Posterior vena cava (tissue), 2 donors: ENCODE measurements at places on chromosomes 2 and 18. TPM values are rescaled to one million over a fixed set of nuclear protein-coding genes. Genes with fewer than 3 reads are reported as not detected.

DNA sequence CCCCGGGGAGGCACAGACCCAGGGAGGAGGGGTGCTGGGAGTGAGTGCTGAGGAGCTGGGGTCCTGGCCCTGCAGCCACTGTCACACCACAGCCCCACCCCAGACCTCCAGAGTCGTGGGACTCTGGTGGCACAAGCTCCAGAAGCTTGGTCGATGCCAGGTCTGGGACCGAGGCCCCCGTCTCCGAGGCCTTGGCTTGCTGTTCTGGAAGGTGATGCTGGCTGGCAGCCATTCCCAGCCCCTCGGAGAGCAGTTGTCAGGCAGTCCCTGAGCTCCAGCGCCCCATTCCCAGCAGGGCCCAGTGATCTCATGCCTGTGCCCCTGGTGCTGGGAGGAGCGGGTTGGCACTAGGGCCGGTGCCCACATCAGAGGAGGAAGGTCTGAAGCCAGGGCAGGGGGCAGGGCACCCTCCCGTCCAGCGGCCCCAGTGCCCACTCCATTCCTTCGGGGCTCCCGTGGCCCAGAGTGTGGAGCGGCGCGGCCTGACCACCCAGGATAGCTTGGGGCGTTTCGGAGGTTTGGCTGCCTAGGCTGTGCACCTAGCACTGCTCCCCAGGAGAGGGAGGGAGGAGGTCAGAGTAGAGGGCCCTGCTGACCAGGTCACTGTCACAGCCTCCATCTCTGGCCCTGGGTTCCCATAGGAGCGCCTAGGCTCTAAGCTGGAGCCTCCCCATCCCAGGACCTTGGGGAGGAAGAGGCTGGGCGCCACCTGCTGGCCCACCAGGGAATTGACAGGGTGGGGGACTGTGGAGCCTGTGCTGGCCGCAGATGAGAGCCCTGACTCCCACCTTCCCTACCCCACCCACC, 16.8 kb upstream of the ALPI start:
- DNase-seq: peak; percentile 85

- DNase-seq: no peak
These were observed 341.7 kb downstream of the PTPRM start for GRCh38 chr18:7908681-7909299.

Gene DUSP11
- total RNA-seq: 17.0 TPM

Gene KLHL30
- 10.7 TPM for total RNA-seq

Gene UGT1A8
- not detected for total RNA-seq

Gene IL37
- not detected for total RNA-seq

GRCh38 chr18:57930476-57930875, 113.5 kb upstream of the NEDD4L start:
- no peak for DNase-seq

- DNase-seq: no peak
These were observed at the start of gene CROCC2 for GRCh38 chr2:240906141-240906910. CROCC2 (plus strand) TSS chr2:240906336; CDS start chr2:240906514, 178 bp downstream.

GRCh38 chr2:54388076-54388475, 68.1 kb upstream of the SPTBN1 start:
- no peak for DNase-seq

DNA sequence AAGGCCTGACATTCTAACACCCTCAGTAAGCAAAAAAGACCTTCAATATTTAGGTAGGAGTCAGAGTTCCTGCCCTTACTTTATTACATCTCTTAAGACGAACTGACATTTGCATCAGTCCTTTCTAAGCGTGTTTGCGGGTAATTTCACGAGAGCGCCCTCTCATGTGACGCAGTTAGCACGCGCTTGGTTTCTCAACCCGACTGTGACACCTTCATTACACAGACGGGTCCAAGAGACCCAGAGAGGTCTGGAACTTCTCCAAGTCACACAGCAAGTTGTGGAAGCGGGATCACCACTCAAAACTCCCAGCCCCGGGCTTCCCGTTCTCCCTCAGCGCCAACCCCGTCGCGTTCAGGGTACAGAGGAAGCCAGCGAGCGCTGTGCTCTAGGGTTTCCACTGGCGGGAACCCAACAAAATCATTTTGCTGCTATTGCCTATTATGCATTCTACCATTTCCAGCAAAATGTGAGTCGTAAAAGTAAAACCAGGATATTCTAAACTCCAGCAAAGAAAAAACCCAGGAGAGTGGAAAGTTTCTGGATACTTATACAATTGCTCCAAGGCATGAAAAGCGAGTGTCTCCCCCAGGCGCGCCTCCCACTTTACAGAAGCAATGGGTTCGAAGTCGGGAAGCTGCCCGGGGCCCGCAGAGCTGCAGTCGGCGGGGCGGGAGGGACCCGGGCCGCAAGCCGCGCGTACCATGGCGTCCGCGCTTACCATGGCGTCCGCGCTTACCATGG, 601 bp downstream of the ENOSF1 start:
- peak; percentile 93 for DNase-seq

DNA sequence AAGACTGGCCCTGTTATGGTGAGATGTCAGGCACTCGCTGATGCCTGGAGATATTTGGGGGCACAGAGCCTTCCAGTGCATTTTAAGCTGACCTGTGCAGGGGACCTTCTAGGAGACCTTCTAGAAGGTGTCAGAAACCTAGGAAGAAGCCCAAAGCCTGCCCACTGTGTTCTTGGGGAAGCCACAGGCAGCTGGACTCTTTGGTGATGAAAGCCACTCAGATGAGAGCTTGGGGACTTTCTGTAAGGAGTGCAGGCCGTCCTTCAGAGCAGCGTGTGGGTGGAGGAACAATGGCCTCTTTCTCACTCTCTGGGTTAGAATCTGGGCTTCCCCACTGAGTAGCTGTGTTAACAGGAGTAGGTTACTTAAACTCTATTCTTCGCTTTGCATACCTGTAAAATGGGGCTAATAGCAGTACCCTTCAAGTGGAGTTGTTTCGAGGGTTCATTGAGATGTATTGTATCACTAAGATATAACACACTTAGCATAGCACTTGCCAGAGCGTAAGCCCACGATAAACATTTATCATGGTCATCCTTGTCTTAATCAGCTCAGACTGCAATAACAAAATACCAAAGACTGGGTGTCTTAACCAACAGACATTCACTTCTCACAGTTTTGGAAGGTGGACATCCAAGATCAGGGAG, 322.3 kb upstream of the EPAS1 start:
- DNase-seq: no peak

- DNase-seq: no peak
These were observed 42.1 kb downstream of the NPAS2 start for GRCh38 chr2:100862081-100862480.

Gene SLC35G4
- total RNA-seq: not detected

Gene CFAP53
- total RNA-seq: not detected

Gene FAM228A
- 2.2 TPM for total RNA-seq

GRCh38 chr2:180609626-180610340, 370.6 kb upstream of the UBE2E3 start:
- DNase-seq: no peak

DNA sequence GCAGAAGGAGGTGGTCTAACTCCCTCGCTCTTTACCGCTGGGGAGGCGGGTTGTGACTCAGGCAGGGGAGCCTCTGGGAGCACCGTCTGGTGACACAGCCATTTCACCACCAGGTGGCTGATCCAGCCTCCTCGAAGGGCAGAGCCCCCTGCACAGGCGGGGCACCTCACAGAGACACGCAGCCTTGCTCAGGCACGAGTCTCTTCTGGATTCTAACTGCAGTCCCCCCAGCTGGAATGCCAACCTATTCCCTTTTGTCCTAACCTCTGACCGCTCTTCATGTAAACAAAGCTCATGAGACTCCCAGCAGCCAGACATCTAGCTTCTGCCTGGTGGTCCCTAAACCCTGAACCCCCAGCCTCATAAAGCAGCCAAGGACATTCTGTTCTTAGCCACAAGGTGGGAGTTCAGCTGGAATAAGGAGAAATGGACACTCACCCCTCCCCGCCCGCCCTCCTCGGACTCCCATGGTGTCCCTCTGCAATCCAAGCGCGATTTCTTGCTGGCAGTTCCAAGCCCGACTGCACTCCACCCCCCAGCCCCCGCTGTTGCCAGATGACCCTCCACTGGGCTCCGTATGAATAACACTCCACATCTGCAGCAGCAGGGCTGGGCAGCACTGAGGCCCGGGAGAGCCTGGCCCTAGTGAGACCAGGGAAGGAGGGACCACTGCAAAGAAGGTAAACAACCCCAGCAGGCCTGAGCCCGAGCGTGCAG, 84.3 kb downstream of the TNS1 start:
- DNase-seq: no peak

Gene UGT1A3
- not detected for total RNA-seq

Gene CD28
- 3.8 TPM for total RNA-seq

Gene HNRNPA3
- 166 TPM for total RNA-seq
